Activated CD4-positive, alpha-beta T cell treated with anti-CD3 and anti-CD28 coated beads, Interleukin-2, amount 50 U/mL, for 48 hours (primary cell): ENCODE measurements at places on chromosomes 4 and X.

DNA sequence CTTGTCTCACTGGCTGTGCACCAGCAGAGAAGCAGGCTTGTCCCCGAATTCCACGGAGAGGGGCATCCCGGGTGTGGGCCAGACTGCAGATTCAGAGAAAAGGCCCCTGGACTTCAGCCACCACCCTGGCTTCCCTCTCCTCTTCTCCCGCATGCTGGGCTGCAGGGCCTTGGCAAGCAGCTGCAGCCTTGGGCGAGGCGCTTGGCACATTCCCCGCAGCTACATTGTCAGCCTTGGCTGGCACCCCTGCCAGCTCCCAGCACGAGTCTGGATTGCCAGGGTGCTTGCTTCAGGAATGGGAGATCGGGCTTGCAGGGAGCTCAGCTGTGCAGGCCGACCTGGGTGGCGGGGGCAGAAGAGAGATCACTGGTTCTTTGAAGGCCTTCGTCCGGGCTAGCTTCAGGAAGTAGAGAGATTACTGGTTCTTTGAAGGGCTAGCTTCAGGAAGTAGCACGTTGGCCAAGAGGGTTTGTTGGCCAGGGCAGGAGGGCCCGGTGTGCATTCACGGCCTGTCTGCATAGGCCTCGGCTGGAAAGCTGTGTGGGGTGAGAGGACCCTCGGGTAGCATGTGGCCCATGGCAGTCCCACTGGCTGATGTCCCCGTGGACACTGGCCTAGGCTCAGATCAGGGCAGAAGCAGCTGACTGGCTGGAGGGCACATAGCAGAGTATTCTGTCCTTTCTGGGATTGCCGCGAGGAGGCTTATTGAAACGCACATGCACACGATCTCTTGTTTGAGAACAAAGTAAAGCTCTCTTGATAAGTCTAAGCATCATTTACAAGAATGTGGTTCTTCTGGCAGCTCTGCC is 2.7 kb downstream of the ABCD1 start:
- no peak for DNase-seq

- DNase-seq = no peak
Observed at GRCh38 chr4:179196511-179196910, 1754.3 kb upstream of the AGA start.

DNA sequence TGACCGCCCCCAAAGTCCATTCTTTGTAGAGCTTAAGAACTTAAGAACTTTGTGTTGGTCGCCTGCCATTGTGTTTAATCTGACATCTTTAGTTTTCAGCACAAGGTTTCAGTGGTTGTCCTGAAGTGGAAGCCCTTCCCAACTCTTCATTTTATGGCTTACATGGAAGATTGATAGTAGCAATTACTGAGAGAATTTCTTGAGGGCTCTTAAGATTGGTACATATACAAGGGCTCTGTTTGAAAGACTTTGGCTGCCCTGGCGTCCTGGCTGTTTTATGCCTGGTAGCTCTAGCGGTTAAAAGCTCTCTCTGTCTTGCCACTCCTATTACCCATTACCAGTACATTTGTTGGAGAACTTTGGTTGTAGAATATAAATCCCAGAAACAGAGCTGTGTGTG is 75.0 kb downstream of the KDM6A start:
- DNase-seq = no peak

DNA sequence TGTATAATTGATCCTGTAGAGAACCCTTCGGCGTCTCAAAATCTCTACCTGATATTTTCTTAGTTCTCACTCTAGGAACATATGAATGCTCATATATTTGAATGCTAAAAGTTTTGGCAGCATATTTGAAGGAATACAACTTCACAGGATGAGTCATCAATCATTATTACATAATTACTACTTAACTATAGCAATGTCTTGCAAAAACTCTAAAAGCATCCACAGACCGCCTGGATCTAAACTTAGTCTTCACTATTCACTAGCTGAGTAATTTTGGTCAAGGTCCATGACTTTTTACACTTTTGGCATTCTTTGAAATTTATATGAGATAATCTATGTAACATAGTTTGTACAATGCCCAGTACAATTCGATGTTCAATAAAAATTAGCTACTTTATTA is 194.7 kb downstream of the DTHD1 start:
- DNase-seq = no peak

DNA sequence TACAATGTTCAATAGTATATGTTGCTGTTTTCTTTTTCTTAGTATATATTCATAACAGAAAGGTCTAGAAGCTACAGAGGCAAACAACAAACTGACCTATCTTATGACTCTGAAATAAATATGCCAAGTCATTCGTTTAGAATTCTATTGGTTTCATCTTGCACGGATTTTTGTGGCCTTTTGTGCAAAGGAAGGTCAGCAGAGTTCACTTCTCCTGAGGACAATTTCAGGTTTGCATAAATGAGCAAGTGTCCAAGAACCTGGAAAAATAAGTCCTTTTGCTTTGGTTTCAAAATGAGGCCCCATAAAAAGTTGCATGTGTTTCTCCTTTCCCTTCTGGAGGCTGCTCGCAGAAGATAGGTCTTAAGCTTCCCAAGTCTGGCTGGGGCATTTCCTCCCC is 156.9 kb downstream of the APBB2 start:
- no peak for DNase-seq
